ENCODE measurements at places on chromosomes 4 and X.

DNA sequence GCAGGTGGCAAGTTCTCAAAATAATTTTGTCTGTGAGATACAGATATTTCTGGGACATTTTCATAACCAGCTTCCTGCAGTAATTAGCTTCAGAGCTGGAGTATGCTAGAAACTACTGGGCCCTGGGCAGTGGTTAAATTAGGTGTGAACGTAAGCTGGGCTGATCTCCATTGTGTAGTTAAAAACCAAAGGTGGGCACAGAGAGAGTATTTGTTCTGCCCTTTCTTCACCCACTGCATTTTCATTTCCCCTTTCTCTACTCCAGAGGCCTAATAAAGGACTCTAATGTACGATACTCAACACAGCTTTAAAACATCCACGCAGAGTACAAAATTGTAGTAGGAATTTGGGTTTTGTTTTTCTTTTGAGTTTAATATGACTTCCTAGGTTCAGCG lies 252.7 kb downstream of the SPRY1 start:
- no peaks in the 10 kb centered on the region for H3K36me3 ChIP-seq
- DNase-seq, result no peak
- no peaks in the 10 kb centered on the region for H3K27me3 ChIP-seq
- H3K4me1 ChIP-seq, result no peaks in the 10 kb centered on the region
- H3K27ac ChIP-seq, result no peak overlapping the region

- no peaks in the 10 kb centered on the region for H3K27me3 ChIP-seq
- H3K4me3 ChIP-seq, result no peak overlapping the region
- no peaks in the 10 kb centered on the region for H3K4me1 ChIP-seq
- DNase-seq, result no peak
Measured at GRCh38 chrX:96314985-96315384, 369.7 kb upstream of the DIAPH2 start.

- no peaks in the 10 kb centered on the region for H3K4me1 ChIP-seq
- no peaks in the 10 kb centered on the region for H3K27me3 ChIP-seq
- no peak overlapping the region for H3K27ac ChIP-seq
- no peak for DNase-seq
- H3K4me3 ChIP-seq, result no peak overlapping the region
Measured at GRCh38 chr4:79964400-79965211, 108.4 kb downstream of the ANTXR2 start.

DNA sequence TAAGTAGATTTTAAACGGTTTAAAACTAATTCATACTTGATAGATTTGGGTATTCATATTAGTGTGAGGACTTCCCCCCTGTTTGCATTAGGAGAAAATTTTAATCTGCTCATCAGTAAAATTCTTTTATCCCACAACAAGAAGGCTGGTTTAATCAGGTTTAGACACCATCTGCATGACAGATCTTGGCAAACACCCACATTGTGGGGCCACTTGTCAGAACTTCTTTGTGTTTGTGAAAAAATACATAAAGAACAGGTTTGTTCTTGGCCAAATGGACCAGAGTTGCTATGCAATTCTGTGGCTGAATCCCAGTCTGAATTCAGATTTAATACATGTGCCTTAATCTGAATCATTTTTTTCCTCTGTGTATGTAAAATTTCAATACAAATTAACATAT lies 121.1 kb downstream of the REPS2 start:
- H3K4me1 ChIP-seq, result no peaks in the 10 kb centered on the region
- no peak overlapping the region for H3K4me3 ChIP-seq
- no peaks in the 10 kb centered on the region for H3K27me3 ChIP-seq

DNA sequence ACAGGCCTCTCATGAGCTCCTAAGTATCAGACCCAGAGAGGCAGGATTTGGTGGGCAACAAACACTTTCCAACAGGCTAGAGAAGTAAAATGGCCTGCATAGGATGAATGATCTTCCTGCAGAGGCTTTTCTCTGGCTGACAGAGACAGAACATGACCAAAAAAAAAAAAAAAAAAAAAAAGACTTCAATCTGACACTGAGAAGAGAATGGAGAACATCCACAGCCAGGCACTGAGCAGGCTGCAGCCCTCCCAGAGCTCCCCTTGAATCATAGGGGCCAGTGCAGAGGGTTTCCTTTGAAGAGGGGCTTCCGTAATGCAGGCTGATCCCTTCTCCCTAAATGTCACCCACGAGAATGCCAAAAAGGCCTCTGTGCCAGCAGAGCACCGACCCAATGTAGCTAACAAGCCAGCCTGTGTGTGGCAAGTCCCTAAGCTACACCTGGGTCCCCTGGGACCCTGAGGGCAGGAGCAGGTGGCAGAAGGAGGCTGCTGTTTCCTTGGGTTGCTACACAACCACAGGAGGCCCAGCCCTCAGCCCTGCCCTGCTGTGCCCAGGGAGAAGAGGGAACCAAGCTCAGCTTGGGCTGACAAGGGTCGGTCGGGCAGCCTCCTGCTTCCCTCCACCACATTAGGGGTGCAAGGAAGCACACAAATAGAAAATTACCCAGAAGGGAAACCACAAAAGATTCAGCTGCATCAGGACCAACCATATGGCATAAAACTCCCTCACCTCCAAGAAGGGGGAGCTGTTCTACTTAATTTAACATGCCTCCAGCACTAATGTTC lies 55.6 kb downstream of the MAP7D2 start:
- H3K36me3 ChIP-seq, result no peaks in the 10 kb centered on the region
- H3K4me1 ChIP-seq, result peaks cover 22% of the 10 kb centered on the region
- no peak overlapping the region for H3K27ac ChIP-seq
- no peak overlapping the region for H3K4me3 ChIP-seq
- peak; percentile 21 for DNase-seq
- peaks cover 15% of the 10 kb centered on the region for H3K27me3 ChIP-seq

GRCh38 chr4:153260553-153261300 lies 56.5 kb downstream of the TRIM2 start:
- no peaks in the 10 kb centered on the region for H3K36me3 ChIP-seq
- no peak overlapping the region for H3K4me3 ChIP-seq
- no peak for DNase-seq
- H3K27me3 ChIP-seq, result peaks cover 15% of the 10 kb centered on the region
- no peaks in the 10 kb centered on the region for H3K4me1 ChIP-seq

GRCh38 chr4:53067125-53067802 lies 205.1 kb downstream of the RASL11B start:
- no peak overlapping the region for H3K4me3 ChIP-seq
- H3K4me1 ChIP-seq, result no peaks in the 10 kb centered on the region
- H3K27me3 ChIP-seq, result no peaks in the 10 kb centered on the region
- H3K36me3 ChIP-seq, result no peaks in the 10 kb centered on the region
- H3K27ac ChIP-seq, result no peak overlapping the region

DNA sequence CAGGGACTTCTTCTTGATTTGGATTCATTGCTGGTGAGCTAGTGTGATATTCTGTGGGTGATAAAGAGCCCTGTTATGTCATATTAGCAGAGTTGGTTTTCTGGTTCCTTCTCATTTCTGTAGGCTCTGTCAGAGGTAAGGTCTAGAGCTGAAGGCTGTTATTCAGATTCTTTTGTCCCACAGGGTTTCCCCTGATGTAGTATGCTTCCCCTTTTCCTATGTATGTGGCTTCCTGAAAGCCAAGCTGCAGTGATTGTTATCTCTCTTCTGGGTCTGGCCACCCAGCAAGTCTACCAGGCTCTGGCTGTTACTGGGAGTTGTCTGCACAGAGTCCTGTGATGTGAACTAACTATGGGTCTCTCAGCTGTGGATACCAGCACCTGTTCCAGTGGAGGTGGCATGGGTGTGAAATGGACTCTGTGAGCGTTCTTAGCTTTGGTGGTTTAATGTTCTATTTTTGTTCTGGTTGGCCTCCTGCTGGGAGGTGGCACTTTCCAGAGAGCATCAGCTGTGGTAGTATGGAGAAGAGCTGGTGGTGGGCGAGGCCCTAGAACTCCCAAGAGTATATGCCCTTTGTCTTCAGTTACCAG lies 373.7 kb downstream of the AR start:
- no peak overlapping the region for H3K27ac ChIP-seq
- H3K27me3 ChIP-seq, result no peaks in the 10 kb centered on the region
- no peaks in the 10 kb centered on the region for H3K36me3 ChIP-seq
- no peaks in the 10 kb centered on the region for H3K4me1 ChIP-seq
- H3K4me3 ChIP-seq, result no peak overlapping the region

DNA sequence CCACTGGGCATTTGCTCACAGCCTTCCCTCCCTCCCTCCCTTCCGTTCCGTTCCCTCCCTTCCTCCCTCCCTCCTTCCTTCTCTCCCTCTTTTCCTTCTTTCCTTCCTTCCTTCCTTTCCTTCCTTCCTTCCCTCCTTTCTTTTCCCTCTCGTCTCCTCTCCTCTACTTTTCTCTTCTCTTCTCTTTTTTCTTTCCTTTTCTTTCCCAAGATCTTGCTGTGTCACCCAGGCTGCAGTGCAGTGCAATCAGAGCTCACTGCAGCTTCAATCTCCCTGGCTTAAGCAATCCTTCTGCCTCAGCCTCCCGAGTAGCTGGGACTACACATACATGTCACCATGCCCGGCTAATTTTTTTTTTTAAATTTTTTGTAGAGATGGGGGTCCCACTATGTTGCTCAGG lies 26.7 kb upstream of the ING2 start:
- DNase-seq, result no peak
- H3K27me3 ChIP-seq, result peaks cover 14% of the 10 kb centered on the region
- no peak overlapping the region for H3K4me3 ChIP-seq
- no peaks in the 10 kb centered on the region for H3K4me1 ChIP-seq
- no peaks in the 10 kb centered on the region for H3K36me3 ChIP-seq

DNA sequence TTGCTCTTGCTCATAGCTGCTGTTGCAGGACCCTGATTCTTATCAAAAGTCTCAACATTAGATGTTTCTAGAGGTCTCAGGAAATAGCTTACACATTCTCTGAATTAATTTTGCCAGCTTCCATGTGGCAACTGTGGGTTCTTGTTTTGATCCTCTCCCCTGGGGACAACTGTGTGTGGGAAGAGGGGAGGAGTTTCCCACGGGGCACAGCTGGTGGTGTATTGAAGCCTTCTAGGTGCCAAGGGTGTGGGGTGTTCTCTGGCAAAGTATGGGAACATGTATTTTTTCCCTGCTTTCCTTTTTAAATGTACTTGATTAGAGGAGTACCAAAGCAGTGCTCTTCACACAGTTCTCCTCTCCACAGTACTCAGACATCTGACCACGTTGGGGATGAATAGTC lies 212.7 kb downstream of the RPA4 start:
- H3K4me1 ChIP-seq, result no peaks in the 10 kb centered on the region

DNA sequence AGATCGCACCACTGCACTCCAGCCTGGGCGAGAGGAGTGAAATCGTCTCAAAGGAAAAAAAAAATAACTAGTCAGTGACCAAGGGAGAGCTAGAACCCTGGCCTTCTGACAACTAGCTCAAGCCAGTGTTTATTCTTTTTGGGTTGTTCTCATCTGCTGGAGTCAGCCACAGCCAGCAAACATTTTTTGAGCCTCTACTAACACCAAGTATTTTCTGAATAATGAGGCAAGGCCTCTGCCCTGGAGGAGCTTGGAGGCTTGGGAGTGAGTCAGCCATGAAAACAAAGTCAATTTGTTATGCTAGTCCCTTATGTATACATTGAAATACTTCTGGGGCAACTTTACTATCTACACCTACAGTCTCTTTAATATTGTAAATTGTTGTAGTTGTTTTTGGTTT lies 46.5 kb downstream of the TMA16 start:
- no peak overlapping the region for H3K4me3 ChIP-seq
- no peak overlapping the region for H3K27ac ChIP-seq
- no peaks in the 10 kb centered on the region for H3K27me3 ChIP-seq

GRCh38 chr4:79865201-79865597 lies 207.8 kb downstream of the ANTXR2 start:
- H3K27ac ChIP-seq, result no peak overlapping the region
- no peaks in the 10 kb centered on the region for H3K4me1 ChIP-seq
- H3K27me3 ChIP-seq, result no peaks in the 10 kb centered on the region

DNA sequence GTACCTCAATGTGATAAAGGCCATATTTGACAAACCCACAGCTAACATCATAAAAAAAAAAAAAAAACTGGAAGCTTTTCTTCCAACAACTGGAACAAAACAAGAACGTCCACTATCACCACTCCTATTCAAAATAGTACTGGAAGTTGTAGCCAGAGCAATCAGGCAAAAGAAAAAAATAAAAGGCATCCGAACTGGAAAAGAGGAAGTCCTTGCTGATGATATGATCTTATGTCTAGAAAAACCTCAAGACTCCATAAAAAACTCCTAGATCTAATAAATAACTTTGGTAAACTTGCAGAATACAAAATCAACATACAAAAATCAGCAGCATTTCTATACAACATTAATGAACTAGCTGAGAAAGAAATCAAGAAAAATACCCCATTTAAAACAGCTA lies 134.3 kb downstream of the TEX11 start:
- no peaks in the 10 kb centered on the region for H3K27me3 ChIP-seq
- H3K36me3 ChIP-seq, result no peaks in the 10 kb centered on the region
- H3K4me1 ChIP-seq, result no peaks in the 10 kb centered on the region
- no peak overlapping the region for H3K4me3 ChIP-seq

- H3K36me3 ChIP-seq, result peaks cover 49% of the 10 kb centered on the region
- no peak for DNase-seq
- no peaks in the 10 kb centered on the region for H3K27me3 ChIP-seq
- no peak overlapping the region for H3K4me3 ChIP-seq
- H3K27ac ChIP-seq, result no peak overlapping the region
Measured at GRCh38 chr4:83328521-83329187, 6.0 kb downstream of the HPSE start.

DNA sequence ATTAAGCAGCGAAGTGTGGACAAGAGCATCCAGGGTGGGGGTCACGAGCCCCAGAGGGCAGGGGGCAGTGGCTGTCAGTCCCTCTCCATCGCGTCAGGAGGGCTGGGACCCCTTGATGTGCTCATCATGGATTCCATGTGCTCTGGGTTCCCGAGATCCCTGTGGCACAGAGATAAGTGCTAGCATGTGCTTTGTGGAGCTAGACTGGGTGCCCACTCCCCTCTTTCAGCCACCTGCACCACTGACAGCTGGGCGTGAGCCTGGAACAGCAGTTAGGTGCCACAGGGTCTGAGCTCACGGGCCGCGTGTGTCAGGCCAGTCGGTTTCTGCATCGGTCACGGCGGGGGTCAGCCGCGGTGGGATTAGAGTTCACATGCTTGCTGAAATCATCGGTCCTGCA lies 24.3 kb downstream of the CPZ start:
- H3K36me3 ChIP-seq, result no peaks in the 10 kb centered on the region
- no peaks in the 10 kb centered on the region for H3K4me1 ChIP-seq
- H3K27ac ChIP-seq, result no peak overlapping the region

DNA sequence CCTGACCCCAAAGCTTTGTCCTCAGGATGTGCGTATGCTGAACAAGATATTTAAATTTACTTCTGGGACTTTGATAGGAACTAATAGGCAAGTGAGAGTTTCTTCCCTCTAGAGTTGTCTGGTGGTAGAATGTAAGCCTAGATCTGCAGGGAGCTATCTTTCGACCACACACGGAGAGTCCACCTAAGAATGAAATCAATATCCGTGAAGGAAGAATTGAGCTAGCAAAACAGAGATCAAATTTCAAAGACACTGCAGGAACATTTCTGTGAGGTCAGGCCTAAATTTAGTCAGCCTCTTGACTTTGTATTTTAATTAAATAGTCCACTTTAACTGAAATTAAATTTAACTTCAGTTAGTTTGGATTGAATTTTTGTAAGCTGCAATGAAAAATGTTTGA lies 871.3 kb downstream of the RAB28 start:
- no peaks in the 10 kb centered on the region for H3K27me3 ChIP-seq
- H3K4me3 ChIP-seq, result no peak overlapping the region
- H3K4me1 ChIP-seq, result no peaks in the 10 kb centered on the region

GRCh38 chrX:133645977-133646718 lies 230.9 kb upstream of the GPC4 start:
- H3K27me3 ChIP-seq, result no peaks in the 10 kb centered on the region
- H3K36me3 ChIP-seq, result no peaks in the 10 kb centered on the region
- no peaks in the 10 kb centered on the region for H3K4me1 ChIP-seq
- no peak overlapping the region for H3K27ac ChIP-seq

Measured in activated naive CD4-positive, alpha-beta T cell treated with anti-CD3 and anti-CD28 coated beads, Interleukin-2, amount 10 ng/mL, durations not matched to agents 7 days and 5 days (primary cell).